ENCODE measurements at places on chromosomes 5 and 9. TPM values are rescaled to one million over a fixed set of nuclear protein-coding genes. Genes with fewer than 3 reads are reported as not detected.

- no peaks in the 10 kb centered on the region for H3K4me1 ChIP-seq
- no peaks in the 10 kb centered on the region for H3K27me3 ChIP-seq
- no peak overlapping the region for H3K27ac ChIP-seq
- no peaks in the 10 kb centered on the region for H3K36me3 ChIP-seq
Measured at GRCh38 chr9:106956971-106957370, 94.0 kb downstream of the ZNF462 start.

- no peak overlapping the region for H3K27ac ChIP-seq
- no peak for DNase-seq
- no peaks in the 10 kb centered on the region for H3K36me3 ChIP-seq
- H3K4me3 ChIP-seq = no peak overlapping the region
- H3K27me3 ChIP-seq = no peaks in the 10 kb centered on the region
Measured at GRCh38 chr5:78245136-78245535, 49.4 kb downstream of the AP3B1 start.

- peaks cover 9% of the 10 kb centered on the region for H3K27me3 ChIP-seq
- DNase-seq = no peak
- H3K27ac ChIP-seq = no peak overlapping the region
- no peak overlapping the region for H3K4me3 ChIP-seq
- no peaks in the 10 kb centered on the region for H3K36me3 ChIP-seq
Measured at GRCh38 chr5:44389823-44390143, 563 bp upstream of the FGF10 start.

GRCh38 chr5:179154346-179154990 is 94.3 kb downstream of the ZNF354C start:
- no peak for DNase-seq
- H3K4me3 ChIP-seq = no peak overlapping the region
- no peaks in the 10 kb centered on the region for H3K4me1 ChIP-seq
- H3K27ac ChIP-seq = no peak overlapping the region
- H3K36me3 ChIP-seq = no peaks in the 10 kb centered on the region
- no peaks in the 10 kb centered on the region for H3K27me3 ChIP-seq

- no peak overlapping the region for H3K27ac ChIP-seq
- H3K4me1 ChIP-seq = peaks cover 19% of the 10 kb centered on the region
- no peak overlapping the region for H3K4me3 ChIP-seq
- DNase-seq = no peak
Measured at GRCh38 chr9:99002706-99003105, 59.0 kb downstream of the COL15A1 start.

DNA sequence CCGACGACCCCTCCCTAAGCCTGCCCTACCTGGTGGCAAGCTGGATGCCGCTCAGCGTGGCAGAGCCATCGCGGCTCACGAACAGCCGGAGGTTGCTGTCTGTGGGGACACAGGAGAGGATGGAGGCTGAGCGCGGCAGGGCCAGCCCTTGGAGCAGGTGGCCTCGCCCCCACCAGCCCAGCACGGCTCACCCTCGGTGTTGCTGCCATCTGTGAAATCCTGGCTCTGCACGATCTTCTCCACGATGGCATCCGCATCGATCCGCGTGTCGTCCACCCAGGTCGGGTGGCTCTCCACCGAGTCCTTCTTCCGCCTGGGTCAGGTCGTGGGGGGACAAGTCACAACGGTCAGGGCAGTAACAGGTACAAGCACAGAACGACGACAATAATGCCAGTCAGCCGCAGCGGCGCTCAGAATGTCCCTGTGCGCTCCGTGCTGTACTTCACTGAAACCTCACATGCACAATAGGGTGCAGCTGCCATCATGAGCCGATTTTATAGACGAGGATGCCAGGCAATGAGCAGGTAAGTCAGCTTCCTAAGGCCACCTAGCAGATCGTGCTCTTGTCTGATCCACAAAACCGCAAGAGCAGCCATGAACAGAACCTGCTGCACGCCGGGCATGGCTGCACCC is 7.0 kb upstream of the DPM2 start:
- no peaks in the 10 kb centered on the region for H3K27me3 ChIP-seq
- H3K4me1 ChIP-seq = peaks cover 37% of the 10 kb centered on the region
- H3K36me3 ChIP-seq = peaks cover 80% of the 10 kb centered on the region
- no peak overlapping the region for H3K27ac ChIP-seq
- no peak overlapping the region for H3K4me3 ChIP-seq

- H3K4me3 ChIP-seq = no peak overlapping the region
- DNase-seq = no peak
- no peak overlapping the region for H3K27ac ChIP-seq
- H3K36me3 ChIP-seq = no peaks in the 10 kb centered on the region
Measured at GRCh38 chr9:118091711-118092500, 387.7 kb downstream of the TLR4 start.

DNA sequence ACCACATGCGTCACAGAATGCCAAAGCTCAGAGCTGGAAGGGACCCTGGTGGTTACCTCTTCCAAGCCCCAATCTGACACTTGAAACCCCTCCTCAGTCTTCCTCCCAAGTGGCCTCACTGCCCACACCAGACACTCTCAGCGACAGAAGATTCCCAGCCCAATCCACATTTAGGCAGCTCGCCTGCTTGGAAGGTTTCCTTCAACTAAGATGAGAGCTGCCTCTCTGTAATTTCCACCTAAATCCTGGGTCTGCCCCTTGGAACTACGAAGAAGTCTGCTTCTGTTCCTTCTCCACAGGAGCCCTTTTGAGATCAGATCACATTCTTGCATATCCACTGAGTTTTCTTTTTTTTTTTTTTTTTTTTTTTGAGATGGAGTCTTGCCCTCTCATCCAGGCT is 83.7 kb downstream of the PAX5 start:
- no peak for DNase-seq
- H3K4me3 ChIP-seq = no peak overlapping the region
- H3K27ac ChIP-seq = no peak overlapping the region
- no peaks in the 10 kb centered on the region for H3K36me3 ChIP-seq
- H3K4me1 ChIP-seq = no peaks in the 10 kb centered on the region

GRCh38 chr5:176508603-176509002 is 28.6 kb downstream of the RNF44 start:
- H3K4me1 ChIP-seq = no peaks in the 10 kb centered on the region
- H3K27me3 ChIP-seq = no peaks in the 10 kb centered on the region
- no peak overlapping the region for H3K4me3 ChIP-seq
- peaks cover 23% of the 10 kb centered on the region for H3K36me3 ChIP-seq
- no peak for DNase-seq

- no peaks in the 10 kb centered on the region for H3K4me1 ChIP-seq
- no peaks in the 10 kb centered on the region for H3K36me3 ChIP-seq
- no peak overlapping the region for H3K4me3 ChIP-seq
Measured at GRCh38 chr5:121853850-121854249, 2.2 kb downstream of the FTMT start.

DNA sequence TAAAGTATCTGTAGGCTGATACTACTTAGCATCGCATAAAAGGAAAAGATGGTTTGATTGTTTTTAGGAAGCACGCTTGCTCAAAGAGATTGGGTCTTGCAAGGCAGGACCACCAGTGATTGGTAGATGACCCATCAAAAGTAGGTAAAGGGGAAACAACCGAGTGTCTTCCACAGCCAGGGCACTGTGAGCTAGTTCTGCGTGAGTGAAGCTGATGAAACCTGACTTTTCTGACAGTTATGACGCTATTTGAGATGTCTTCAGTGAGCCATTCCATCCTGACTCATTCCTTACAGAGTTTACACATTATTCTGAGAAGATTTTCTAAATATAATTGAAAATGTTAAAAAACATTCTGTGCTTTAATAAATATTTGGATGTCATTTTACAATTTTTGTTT is 49.7 kb downstream of the BASP1 start:
- H3K4me3 ChIP-seq = no peak overlapping the region
- no peak for DNase-seq
- H3K4me1 ChIP-seq = no peaks in the 10 kb centered on the region
- H3K27me3 ChIP-seq = no peaks in the 10 kb centered on the region
- no peaks in the 10 kb centered on the region for H3K36me3 ChIP-seq
- H3K27ac ChIP-seq = no peak overlapping the region

GRCh38 chr5:98299435-98299834 is 474.0 kb upstream of the RGMB start:
- H3K36me3 ChIP-seq = no peaks in the 10 kb centered on the region
- DNase-seq = no peak
- no peak overlapping the region for H3K4me3 ChIP-seq
- H3K4me1 ChIP-seq = no peaks in the 10 kb centered on the region

DNA sequence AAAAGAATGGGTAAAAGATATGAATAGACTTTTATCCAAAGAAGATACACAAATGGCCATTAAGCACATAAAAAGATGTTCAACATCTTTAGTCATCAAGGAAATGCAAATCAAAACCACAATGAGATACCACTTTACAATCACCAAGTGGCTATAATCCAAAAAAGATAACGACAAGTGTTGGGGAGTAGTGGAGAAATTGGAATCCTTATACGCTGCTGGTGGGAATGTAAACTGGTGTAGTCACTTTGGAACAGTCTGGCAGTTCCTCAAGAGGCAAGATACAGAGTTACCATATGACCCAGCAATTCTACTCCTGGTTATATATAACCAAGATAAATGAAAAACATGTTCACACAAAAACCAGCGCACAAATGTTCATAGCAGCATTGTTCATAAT is 234.9 kb downstream of the SPATA31D1 start:
- DNase-seq = no peak
- H3K4me3 ChIP-seq = no peak overlapping the region
- H3K27ac ChIP-seq = no peak overlapping the region

DNA sequence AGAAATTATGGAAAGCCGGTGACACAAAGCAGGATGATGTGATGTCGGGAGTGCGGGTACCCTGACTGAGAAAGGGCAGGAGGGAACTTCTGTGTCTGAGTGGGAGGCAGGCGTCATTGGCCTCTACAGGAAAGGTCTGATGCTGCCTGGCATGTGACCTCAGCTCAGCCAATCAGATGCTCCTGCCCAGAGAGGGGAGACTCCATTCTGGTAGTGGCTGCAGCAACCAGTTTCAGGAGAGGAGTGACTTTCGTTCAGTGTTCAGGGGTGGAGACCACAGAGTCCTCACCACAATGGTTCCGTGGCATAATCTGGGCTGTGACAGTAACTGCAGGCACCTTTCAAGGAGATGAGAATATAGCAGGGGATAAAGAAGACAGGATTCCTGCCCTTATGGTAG is 6.7 kb upstream of the SFXN1 start:
- H3K4me1 ChIP-seq = no peaks in the 10 kb centered on the region
- no peak overlapping the region for H3K27ac ChIP-seq
- H3K4me3 ChIP-seq = no peak overlapping the region
- no peaks in the 10 kb centered on the region for H3K27me3 ChIP-seq
- H3K36me3 ChIP-seq = no peaks in the 10 kb centered on the region

DNA sequence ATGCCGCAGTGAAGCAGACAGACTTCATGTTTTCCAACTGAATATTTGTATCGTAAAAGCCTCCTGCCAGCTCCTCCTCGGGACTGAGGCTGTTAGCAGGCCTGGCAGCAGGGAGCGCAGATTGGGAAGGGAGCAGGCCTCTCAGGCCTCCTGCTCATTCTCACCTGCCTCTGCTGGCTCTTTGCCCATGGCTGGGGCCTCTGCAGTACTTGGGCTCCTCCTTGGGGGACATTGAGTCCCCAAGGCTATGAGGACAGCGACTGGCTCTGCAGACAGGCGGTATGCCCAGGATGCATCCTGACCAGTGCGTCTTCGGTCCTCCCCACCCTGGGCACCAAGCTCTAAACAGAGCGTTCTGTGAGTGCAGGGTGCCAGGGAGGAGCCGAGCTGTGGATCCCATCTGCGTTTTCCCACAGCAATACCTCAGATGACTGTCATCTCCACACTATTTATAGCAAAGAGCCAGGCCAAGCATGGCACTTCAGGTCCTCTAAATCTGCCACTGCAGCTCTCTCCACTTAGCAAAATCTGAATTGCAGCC is 38.7 kb downstream of the TSTD2 start:
- no peaks in the 10 kb centered on the region for H3K27me3 ChIP-seq
- no peak overlapping the region for H3K4me3 ChIP-seq
- no peaks in the 10 kb centered on the region for H3K36me3 ChIP-seq

DNA sequence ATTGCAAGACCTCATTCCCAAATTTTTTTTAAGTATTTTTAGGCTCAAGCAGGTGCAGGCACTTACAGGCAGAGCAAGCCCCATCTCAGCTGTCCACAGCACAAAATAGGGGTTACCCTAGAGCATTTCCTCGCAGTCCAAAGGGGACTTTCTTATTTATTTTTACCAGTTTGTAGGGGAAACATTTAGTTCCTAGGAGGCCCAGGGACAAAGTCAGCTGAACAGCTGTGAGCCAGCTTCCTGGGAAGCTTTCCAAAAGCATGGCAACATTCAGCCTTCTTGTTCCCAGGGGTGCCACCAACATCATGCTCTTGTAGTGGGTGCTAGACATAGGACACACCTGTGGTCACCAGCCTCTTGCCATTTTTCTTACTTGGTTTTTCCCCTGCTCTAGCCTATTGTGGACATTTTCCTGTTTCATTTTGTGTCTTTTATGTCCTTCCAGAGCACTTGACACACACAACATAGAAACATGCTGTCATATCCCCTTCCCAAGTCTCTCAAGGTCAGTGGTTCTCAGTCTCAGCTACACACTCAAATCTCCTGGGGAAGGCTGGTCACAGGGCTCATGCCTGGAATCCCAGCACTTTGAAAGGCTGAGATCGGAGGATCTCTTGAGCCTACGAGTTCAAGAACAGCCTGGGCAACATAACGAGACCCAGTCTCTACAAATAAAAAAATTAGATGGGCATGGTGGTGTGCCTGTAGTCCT is 38.2 kb downstream of the HAVCR1 start:
- no peak overlapping the region for H3K4me3 ChIP-seq
- H3K4me1 ChIP-seq = peaks cover 18% of the 10 kb centered on the region
- no peak overlapping the region for H3K27ac ChIP-seq
- DNase-seq = no peak

DNA sequence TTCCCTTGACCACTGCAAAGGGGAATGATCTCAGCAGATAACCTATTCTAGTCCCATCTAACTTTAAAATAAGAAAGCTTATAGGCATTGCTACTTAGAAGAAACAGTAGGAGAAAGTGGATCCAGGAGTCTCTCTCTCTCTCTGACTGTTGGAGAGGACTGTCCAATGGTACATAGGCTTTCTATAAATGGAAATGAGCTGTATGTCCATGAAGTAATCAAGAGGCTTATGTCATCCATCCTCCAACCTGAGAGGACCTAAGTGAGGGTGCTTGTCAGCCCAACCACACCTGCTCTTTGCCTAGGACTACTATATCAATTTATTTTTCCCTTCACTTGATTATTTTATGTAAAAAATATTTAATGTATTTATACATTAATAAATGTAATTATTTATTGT is 172.3 kb downstream of the PAPPA start:
- no peaks in the 10 kb centered on the region for H3K4me1 ChIP-seq
- no peaks in the 10 kb centered on the region for H3K36me3 ChIP-seq
- no peaks in the 10 kb centered on the region for H3K27me3 ChIP-seq
- H3K27ac ChIP-seq = no peak overlapping the region
- H3K4me3 ChIP-seq = no peak overlapping the region

Gene TMEFF1
- 0.37 TPM for total RNA-seq

Gene CPLANE1
- 8.2 TPM for total RNA-seq

Gene SHOC1
- total RNA-seq = not detected

Gene TMEM232
- total RNA-seq = 0.38 TPM

Gene PCDHGB7
- total RNA-seq = 0.11 TPM

Gene GRIN1
- not detected for total RNA-seq

Gene FOXD1
- 0.09 TPM for total RNA-seq
